ENCODE measurements at places on chromosomes 6 and 20.

GRCh38 chr20:19253916-19254820 is 41.7 kb downstream of the SLC24A3 start:
- no peak for DNase-seq

- no peak for DNase-seq
Observed at GRCh38 chr6:73382462-73383113, 12.0 kb upstream of the DDX43 start.

DNA sequence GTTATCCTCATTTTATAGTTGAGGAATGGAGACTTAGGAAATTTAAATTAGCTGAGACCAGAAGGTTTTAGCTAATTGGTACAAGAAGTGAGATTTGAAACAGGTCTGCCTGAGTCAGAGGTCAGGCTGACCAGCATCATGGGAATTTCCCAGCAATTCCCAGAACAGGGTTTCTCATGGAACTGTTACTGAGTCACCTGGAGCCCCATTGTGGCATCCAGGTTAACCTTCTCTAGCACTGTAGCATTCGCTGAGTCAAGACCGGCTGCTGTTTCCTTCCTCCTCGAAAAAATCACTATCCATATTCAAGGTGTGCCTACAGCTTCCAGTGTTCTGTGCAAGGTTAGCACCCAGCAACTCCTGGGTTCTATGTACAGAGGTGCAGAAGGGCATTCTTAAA is 238.0 kb upstream of the MAN1A1 start:
- DNase-seq = no peak

DNA sequence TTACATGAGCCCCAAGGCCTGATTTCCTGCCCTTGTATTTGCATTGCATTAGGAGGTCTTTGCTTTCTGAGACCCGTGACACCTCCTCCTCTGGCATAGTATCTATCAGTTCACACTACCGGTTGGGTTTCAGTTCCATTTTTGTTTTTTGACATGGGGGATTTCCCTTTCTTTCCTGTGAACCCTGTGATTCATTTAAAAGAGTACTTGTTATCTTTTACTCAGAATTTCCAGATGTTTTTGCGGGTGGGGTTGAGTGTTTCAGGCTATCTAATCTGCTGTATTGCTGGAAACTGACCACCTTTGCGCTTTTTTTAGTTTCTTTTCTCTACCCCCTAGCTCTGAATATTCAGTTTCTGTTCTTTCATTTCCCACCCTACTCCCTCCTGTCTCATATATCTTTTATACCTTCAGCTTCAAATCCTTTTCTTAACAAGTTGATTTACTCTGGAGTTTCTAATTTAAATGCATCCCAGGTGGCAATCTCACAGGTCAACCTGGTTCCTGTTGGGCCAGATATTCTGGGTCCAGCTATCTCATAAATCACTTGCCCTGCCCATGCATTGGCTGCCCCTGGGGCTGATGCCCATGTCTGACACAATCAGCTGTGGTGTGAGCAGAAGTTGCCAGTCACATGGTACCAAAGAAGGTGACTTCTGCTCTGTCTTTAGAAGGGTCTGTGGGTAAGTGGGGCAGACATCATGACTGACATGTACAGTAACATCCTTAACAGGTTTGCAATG is 14.3 kb upstream of the NCOA3 start:
- DNase-seq = peak; percentile 33

DNA sequence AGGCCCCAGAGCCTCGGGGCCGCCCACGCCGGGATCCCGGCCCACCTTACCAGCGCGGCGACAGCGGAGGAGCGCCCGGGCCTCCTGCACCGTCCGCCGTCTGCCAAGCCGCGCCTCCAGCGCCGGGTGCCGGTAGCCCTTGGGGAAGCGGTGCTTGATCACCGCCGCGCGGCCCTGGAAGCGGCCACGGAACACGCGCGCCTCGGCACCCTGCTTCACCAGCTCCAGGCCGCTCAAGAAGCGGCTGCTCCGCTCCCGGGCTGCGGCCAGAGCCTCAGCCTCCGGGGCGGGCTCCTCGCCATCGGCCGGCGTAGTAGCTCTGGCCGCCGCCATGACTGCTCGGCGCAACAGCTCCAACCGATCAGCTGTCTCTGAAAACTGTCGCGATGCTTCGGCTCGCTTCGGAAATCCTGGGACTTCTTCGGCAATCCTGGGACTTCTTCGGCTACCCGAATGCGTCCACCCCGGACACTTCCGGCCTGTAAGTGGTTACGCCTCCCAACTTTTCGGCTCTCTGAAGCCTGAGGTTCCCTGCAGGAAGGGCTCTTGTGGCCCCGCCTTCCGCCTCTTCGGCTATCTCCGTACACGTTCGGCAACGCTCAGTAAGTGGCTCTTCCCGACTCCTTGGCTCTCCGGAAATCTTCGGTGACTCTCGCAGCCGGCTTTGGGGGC is at the start of gene TP53RK:
TSS of gene TP53RK (minus strand) at position 363 of the 672 bp plus-strand sequence. CDS start at position 333, 30 bp downstream.
- peak; percentile 90 for DNase-seq

GRCh38 chr6:25330796-25331685 is 51.9 kb downstream of the CARMIL1 start:
- no peak for DNase-seq

GRCh38 chr6:145036848-145037567 is 698.3 kb downstream of the EPM2A start:
- no peak for DNase-seq

GRCh38 chr6:138485005-138485545 is 14.2 kb downstream of the NHSL1 start:
- no peak for DNase-seq

DNA sequence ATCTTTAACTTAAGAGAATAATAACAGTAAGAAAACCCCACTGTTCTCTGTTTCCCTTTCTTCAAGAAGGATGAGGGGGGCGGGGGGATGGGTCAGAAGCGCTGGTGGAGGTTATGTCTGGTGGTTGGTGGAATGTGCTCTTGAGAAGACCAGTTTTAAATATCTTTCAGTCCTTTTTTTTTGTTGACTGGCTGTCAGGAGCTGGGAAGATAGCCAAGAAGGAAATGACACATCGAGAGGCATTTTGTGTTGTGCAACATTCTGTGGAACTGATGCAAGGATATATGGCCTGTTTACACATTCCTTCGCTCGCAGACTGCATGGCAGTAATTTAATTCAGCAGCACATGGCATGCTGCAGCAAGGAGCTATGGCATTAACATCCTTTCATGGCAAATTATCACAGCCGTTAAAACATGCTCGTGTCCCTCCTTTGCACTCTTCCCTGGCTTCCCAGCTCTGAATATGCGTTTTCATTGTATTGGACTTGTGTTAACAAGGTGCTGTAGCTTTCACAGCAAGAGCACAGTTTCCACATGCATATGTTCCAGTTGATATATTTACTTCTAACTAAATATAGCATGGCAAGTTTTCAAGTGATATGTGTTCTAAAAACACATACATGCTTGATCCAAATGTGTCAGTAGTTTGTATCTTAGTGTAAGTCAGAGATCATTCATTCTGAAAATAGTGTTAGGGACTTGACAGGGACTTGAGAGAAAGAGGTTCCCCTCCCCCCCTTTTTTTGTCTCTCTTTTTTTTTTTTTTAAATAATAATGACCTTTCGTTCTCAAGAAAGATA is 68.2 kb upstream of the SUPT3H start:
- no peak for DNase-seq

DNA sequence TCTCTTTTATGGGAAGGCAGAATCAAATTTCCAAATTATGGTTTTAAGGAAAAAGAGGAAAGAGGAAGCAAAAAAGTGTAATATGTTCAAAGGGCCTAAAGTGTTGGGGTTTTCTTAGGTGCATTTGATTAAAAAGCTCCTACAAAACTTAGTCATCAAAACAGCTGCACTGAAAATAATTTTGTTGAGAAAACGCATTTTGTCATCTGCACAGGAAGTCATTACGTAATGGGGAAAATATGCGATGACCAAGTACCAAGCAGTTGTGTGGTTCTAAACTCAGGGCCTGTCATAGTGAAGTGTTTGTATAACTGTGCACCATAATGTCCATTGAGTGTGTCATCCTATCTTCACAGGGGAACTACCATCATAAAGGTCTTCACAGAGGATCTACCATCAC is 15.6 kb downstream of the HAO1 start:
- no peak for DNase-seq

DNA sequence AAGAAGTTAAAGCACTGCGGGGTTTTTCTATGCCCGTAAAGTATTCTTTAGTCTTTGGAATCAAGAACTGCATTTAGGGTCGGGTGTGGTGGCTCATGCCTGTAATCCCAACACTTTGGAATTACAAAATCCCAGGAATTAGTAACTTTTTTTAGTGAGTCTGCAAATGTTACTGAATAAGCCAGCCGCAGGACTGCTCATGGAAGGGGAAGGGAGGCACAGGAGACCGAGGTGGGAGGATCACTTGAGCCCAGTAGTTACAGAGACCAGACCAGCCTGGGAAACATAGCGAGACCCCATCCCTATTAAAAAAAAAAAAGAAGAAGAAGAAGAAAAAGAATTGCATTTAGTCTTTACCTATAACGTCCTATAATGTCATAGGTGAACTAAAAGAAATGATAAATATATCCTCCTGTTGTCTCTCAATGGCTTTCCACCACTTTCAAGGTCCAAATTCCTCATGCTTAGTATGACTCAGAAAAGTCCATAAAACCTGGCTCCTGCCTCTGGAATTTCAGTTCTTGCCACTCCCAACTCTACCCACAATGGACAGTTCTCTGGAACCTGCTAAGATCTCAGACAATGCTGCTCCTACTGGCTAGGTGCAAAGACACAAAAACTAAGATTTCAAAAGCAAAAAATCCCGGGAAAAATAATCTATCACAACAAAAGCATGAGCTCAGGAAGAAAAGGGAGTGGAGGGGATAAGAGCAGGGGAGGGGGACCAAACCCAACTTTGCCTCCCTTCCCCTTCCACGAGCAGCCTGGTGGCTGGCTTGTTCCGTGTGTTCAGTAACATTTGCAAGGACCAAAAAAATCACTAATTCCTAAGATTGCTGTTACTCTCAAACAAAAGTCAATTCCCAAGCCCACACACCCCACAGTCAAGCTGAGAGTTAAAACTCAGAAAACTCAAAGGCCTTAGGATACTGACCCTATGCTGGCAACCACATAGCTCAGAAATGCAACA is 39.0 kb downstream of the B4GALT5 start:
- no peak for DNase-seq

DNA sequence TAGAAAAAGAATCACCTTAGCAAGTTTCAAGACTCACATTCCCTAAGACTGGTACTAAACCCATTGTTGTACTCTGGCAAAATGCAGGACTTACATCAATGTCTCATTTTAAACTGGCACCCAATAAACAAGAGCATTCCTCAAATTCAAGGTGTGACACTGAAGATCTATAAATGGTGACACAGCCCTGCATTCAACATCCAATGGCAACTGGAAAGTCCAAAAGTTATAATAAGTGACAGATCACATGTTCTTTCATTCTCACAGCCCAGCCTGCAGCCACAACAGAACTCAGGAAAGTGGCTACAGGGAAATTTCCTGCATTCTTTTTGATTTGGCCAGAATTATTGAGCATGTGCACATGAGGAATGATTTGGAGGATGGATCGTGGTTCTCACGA is 57.5 kb downstream of the MBOAT1 start:
- no peak for DNase-seq

Data from activated naive CD8-positive, alpha-beta T cell treated with anti-CD3 and anti-CD28 coated beads, Interleukin-2, amount 50 U/mL, for 16 hours (primary cell).